NCI-H187 (cell line): ENCODE measurements at places on chromosomes 11 and 22.

GRCh38 chr11:85945788-85946187 lies 90.6 kb downstream of the CCDC83 start:
- DNase-seq, result no peak

DNA sequence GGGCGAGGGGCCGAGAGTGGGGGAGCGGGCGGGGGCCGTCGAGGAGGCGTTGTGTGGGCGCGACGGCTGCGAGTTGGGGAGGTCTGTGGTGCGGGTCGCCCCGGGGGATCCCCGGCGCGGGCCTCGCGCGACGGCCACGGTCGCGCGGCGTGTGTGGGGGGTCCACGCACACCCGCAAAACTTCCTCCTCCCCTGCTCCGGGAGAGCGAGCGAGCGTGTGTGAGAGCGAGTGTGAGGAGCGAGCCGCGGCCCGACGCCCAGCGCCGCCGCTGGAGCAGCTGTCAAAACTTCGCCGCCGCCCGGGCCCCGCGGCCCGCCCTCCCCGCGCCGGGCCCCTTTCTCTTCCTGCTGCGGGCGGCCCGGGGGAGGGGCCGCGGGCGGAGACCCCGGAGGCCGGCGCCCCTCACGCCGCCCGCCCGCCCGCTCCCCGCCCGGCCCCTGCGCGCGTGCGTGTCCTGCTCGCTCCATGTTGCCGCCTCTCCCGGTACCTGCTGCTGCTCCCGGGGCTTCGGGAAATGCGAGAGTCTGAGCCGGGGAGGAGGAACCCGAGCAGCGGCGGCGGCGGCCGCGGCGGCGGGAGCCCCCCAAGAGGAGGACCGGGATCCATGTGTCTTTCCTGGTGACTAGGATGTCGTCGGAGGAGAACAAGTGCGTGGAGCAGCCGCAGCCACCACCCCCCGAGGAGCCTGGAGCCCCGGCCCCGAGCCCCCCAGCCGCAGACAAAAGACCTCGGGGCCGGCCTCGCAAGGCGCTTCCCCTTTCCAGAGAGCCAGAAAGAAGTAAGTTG lies 9.0 kb upstream of the CCT8L2 start:
- no peak for DNase-seq

DNA sequence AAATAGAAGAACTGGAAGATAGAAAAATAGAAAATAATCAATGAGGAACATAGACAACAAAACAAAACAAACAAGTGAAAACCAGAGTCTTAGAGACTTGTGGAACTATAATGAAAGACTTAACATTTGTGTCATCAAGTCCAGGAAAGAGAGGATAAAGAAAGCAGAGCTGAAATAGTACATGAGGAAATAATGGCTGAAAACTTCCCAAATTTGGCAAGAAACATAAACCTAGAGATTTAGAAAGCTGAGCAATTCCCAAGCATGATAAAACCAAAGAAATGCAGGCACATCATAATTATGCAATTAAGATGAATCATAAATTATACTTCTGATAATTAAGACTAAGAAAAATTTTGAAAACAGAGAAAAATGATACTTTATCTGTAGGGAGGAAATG lies 614.5 kb downstream of the ETS1 start:
- no peak for DNase-seq

- no peak for DNase-seq
These were observed 2.9 kb downstream of the E2F8 start for GRCh38 chr11:19237813-19238212.

- DNase-seq, result no peak
These were observed 379.3 kb downstream of the OPCML start for GRCh38 chr11:133153031-133153430.

- DNase-seq, result no peak
These were observed 9.9 kb downstream of the NAP1L4 start for GRCh38 chr11:2982214-2982613.

GRCh38 chr11:119744577-119744976 lies 15.6 kb upstream of the NECTIN1 start:
- no peak for DNase-seq

- no peak for DNase-seq
These were observed 92.9 kb upstream of the AMOTL1 start for GRCh38 chr11:94675239-94675638.

GRCh38 chr11:62707277-62707861 lies at the start of the genes BSCL2 and GNG3:
TSS of gene BSCL2 (minus strand) at chr11:62707424. CDS start at chr11:62707195, 229 bp downstream.
TSS of gene GNG3 (plus strand) at chr11:62707676. CDS start at chr11:62708296, 620 bp downstream.
- DNase-seq, result peak; percentile 57

DNA sequence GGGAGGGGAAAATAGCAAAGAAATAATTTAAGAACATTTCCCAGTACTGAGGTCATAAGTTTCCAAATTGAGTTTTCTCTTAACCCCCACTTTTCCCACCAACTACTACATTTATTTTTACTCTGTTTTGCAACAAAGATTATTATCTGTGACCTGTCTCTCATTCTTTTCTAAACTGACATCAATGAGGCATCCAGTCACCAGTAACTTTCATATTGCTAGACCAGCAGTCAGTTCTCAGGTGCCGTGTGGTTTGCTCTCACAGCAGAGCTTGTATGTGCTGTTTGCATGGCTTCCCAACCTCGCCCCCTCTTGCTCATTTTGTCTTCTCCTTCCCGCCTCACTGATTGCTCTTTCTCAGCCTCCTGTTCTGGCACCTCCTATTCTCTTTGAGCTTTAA lies 1091.3 kb downstream of the TBC1D22A start:
- DNase-seq, result no peak

- DNase-seq, result no peak
These were observed 45.5 kb downstream of the PKNOX2 start for GRCh38 chr11:125210066-125210465.

DNA sequence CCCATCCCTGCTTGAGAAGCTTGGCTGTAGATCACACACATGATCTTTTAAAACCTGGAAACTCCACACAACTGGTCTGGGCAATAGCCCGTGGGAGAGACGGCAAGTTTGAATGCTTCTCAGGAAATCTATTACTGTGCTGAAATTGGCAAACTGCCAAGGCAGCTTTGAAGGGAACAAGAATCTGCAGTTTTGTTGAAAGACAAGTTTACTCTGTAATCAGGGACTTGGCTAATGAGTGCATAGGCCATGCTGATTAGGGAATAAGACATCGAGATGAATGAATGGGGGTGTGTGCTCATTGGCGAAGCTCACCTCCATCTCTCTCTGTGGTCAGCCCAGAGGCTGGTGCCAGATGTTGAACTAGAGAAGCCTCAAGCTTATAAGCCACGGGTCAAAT lies 218.8 kb downstream of the HIPK3 start:
- no peak for DNase-seq

- no peak for DNase-seq
These were observed 10.7 kb downstream of the IL2RB start for GRCh38 chr22:37138849-37139561.

- no peak for DNase-seq
These were observed 2.3 kb downstream of the ATM start for GRCh38 chr11:108224911-108225786.

GRCh38 chr11:47004595-47005033 lies 68.1 kb downstream of the CSTPP1 start:
- no peak for DNase-seq

DNA sequence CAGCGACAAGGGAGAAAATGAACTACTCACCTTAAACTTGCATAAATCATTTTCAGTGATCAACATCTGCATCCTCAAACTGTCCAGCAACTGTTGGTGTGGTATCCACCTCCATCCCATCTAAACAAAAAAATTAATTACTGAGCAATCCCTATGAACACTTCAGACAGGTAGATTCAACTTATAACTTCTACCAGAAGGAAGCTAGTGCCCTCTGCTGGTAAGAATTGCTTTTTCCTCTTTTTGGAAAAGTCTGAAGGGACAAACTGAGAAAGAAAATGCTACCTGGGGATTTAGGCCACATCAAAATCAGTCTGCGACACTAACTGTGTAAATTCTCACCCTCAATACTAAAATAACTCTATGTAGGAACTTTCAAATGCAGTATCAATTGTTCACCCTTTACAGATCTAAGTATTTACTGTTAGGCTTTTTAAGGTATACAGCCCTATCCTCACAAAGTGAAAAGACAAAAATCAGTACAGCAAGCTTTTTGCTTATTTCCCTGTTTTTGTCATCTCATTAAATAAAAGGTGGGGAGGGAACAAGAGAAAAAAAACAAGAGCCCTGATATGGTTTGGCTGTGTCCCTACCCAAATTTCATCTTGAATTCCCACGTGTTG lies 17.9 kb downstream of the CLNS1A start:
- no peak for DNase-seq

GRCh38 chr22:31367426-31367825 lies 21.3 kb upstream of the PATZ1 start:
- DNase-seq, result no peak

GRCh38 chr11:104695065-104695463 lies 203.2 kb downstream of the CASP12 start:
- DNase-seq, result no peak

DNA sequence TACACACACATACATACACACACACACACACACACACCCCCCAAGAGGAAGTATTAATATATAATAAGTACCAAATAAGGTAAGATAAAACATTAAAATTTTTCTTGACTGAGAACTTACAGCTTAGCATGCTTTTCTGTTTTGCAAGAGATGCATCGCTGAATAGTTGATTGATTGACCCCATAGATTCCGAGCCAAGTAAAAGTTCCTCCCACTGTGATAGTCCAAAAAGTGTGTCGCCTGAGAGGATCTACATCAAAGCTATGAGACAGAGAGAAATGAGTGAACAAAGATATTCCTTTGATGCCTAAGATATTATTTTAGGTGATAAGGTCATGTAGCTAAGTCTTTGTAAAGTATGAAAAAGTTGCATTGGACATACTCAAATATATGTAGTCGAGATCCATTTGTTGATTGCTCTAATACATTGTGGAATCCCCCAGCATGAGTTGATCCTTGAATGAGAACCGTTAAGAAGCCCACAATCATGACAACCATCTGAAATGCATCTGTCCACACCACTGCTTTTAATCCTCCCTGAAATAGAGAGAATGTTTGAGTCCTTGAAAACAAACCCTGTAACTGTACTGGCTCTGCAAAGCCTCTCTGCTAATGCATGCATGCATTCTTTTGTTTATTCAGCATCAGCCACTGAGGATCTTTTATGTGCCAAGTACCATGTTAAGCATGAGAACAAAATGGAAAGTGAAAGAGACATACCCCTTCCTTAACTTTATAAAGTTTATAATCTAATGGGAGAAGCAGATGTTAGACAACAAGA lies 18.3 kb downstream of the SLC5A12 start:
- no peak for DNase-seq

DNA sequence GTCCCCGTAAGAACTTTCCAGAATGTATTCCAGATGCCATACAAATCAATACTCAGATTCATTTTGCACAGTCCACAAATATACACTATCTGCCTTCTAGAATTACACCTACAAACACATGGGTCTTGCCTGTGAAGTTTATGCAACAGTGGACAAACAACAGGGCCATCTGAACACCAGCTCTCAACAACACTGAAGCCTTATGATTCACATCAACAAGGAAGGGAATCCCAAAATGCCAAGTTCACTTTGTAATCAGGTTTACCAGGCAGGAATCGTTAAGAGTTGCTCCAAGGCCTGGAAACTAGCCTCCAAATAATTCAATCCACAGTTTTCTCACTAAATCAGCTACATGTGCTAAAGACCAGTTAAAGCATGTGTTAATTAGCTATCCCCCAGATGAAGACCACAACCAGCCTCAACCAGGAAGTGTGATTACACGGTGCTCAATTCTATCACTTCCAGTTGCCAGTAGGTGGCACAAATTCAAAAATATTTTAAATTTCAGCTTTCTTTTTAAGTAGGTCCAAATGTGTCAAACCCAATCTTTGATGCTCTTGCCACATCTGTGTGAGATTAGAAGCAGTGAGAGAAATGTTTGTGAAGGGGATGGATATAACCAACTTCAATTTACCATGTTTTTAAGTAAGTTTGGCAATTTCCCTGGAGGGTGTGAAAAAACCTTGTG lies 139.1 kb upstream of the BDNF start:
- DNase-seq, result no peak

DNA sequence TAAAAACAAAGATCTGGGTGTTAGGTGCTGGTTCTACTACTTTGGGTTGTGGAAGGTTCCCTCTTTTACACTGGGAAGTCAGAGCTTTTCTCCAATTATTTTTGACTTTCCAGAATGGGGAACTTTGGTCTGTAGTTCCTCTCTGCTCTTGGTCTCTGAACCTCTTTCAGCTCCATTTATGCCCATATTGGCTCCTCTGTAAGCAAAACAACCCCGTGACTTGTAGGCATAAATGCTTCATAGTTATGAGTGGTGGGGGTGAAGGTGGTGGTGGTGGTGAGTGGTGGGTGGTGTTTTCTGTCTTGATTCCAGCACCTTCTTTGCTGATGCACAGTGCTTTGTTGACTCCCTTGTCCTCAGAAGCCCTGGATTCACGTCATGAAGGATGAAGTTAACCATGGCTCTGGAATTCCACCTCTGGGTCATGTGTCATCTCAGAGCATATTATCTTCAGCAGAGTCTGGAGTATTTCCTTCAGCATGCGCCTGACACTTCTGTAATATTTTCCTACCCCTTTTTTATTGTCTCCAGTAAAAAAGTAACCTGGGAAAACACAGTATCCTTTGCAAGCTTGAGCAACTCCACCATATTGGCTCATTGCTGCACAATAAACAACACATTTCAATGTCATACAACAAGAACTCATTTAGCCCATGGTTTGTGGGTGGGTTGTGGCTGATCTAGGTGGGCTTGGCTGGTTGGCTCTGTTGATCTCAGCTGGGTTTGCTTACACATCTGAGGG lies 24.1 kb upstream of the GRK3 start:
- DNase-seq, result no peak

GRCh38 chr11:101010899-101011298 lies 118.7 kb downstream of the PGR start:
- DNase-seq, result no peak

- no peak for DNase-seq
These were observed 14.5 kb upstream of the PEX26 start for GRCh38 chr22:18063306-18063705.

GRCh38 chr11:47915783-47916182 lies 64.6 kb upstream of the PTPRJ start:
- no peak for DNase-seq

DNA sequence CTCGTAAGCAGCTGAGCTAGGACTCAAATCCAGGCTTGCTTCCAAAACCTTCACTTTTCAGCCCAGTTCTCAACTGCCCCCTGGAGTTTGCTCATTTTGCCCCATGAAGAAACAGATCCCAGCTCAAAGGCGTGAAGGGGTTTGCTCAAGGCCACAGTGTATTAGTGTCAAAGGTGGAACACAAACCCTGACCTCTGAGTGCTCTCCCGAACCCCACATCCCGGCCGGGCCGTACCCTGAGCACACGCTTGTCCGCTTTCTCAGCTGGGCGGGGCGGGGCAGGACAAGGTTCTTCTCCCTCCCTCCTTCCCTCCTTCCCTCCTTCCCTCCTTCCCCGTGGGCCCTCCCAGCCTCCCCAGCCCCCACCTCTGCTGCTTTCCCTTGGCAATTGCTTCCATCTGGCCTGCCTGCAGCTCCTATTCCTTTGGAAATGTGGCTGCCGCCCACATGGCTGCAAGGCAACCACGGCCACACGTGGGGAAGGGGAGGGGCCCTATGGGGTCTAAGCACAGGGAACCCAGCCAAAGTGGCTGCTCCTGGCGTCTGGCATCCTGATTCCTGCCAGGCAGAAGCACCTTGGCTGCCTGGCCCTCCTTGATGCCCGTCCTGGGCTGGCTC lies 4.1 kb downstream of the ST3GAL4 start:
- no peak for DNase-seq

- DNase-seq, result no peak
These were observed 381.6 kb upstream of the CADM1 start for GRCh38 chr11:115885535-115886421.
